ENCODE measurements at places on chromosomes 16 and 17.

GRCh38 chr16:69405757-69406156, 18.7 kb upstream of the CYB5B start:
- DNase-seq = no peak

GRCh38 chr16:11533588-11533987, 53.1 kb downstream of the LITAF start:
- no peak for DNase-seq

DNA sequence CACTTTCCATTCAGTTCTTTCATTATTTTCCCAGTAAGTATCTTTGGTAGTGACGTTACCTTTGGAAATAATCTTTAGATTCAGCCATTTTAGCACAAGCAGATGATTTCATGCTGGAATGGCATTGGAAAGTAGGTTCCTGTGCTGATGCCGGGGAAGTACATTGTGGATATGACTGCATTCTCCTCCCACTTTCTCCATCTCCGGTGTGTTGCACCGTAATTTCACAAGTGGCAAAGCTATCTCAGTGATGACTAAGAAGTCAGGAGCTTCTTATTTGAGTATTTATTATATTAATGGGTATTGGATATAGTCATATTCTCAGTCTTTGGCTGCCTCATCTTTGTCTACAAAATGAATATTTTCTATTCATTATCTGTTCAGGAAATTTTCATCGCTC, 69.8 kb downstream of the MRTFB start:
- DNase-seq = no peak

DNA sequence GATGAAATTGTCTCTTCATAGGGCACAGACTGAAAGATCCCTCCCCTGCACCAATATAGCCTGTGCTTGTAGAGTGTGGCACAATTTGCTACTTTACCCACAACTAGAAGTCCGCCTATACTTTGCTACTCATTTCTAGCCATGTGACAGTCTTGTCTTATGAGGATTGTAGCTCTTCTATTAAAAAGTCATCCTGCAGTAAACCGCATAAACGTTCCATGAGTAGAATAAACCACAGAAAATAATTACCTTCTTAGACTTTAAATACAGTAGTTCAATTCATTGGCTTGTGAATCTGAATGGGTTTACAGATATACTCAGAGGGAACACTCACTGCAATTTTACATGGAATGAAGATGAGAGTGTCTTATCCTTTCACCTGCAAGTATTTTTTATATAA, 4.4 kb downstream of the KRT27 start:
- DNase-seq = no peak

GRCh38 chr16:70156207-70156978, 17.2 kb upstream of the CLEC18C start:
- DNase-seq = no peak

DNA sequence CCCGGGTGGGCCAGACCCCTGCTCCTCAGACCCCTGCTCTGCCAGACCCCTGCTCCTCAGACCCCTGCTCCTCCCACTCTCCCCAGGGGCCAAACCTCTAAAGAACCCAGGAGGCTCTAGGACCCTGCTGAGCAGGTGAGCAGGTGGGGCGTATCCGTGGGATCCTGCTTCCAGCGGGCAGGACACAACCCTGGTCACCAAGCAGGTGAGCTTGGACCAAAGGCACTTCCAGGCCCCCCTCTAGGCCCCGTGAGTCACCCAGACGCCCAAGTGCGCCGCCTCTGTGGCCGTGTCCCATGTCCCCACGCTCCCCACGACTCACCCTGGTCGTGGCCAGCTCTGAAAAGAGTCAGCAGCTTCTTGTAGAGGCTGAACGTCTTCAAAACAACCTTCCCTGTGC, 5.0 kb downstream of the CYBC1 start:
- DNase-seq = no peak

- no peak for DNase-seq
Observed at GRCh38 chr17:9170336-9170735, 149.0 kb downstream of the NTN1 start.

- DNase-seq = no peak
Observed at GRCh38 chr17:64499805-64500486, 3.1 kb upstream of the POLG2 start.

- no peak for DNase-seq
Observed at GRCh38 chr16:6122401-6122800, 1024.8 kb upstream of the EEF2KMT start.

DNA sequence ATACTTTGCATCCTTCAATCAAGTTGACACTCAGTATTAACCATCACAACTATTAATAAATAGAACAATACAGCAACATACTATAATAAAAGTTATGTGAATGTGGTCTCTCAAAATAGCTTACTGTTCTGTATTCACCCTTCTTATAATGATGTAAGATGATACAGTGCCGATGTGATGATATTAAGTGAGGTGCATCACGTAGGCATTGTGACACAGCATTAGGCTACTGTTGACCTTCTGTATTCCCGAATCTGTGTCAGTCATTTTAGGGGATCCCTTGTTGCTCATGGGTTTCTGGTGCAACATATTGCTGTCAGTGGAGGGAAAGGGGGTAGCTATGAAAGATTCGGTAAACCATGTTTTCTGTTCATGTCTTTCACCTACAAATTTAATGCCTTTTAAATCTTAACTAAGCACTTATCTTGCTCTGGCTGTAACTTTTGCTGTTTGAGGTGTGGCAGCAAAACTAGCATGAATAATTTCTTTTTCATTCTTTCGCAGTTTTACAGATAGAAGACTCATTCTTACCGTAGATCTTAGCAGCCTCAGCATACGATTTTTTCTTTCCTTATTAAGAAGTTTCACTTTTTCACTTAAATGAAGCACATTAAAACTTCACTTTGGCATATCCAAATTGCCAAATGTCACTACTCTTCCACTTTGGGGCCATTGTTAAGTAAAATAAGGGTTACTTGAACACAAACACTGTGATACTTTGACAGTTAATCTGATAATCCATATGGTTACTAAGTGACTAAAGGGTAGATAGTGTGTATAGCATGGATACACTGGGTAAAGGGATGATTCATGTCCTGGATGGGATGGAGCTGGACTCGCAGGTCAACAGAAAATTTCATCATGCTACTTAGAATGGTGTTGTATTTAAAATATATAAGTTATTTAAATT, 29.6 kb downstream of the NFAT5 start:
- no peak for DNase-seq

- no peak for DNase-seq
Observed at GRCh38 chr17:57213180-57213825, 43.0 kb upstream of the MSI2 start.
